GM19239 (cell line): ENCODE measurements at places on chromosomes 1 and 21.
A peak's percentile ranks its signal among the peaks of the same experiment; 100 is the strongest.

GRCh38 chr21:41751611-41752011, 15.2 kb downstream of the RIPK4 start:
- DNase-seq, result no peak

- DNase-seq, result peak; percentile 52
These were observed 594 bp downstream of the LUZP1 start for GRCh38 chr1:23168079-23168444.

GRCh38 chr1:214002060-214002459, 14.3 kb downstream of the PROX1 start:
- DNase-seq, result no peak

DNA sequence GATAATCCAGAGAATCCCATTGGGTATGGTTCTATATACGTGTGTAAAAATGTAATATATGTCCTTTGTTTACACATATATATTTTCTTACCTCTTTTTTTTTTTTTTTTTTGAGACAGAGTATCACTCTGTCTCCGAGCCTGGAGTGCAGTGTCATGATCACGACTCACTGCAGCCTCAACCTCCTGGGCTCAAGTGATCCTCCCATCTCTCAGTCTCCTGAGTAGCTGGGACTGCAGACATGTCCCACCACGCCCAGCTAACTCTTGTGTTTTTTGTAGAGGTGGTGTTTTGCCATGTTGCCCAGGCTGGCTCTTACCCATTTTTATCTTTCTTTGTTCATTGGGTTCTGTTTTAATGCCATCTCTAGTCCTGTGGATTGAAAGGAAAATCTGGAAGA, 59.5 kb downstream of the ZBTB17 start:
- no peak for DNase-seq

DNA sequence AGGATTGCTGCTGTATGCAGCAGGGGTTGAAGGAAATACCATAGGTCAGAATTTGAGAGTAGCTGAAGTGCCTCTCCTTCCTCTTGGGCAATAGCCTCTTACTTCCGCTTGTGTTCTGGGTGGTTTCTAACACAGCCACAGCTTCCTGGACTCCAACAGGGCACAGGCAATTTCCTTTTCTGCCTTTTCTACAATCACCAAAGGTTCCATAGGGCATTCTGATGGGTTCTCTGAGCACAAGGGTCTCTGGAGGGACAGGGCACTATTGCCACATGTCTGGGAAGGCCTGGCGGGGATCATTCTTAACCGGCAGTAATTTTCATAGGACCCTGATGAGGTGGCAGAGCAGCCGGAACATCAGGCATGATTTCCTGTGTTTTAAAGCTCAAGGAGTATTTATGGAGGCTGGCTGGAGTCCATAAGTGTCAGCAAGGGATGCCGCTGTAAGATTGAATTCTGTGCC, 5.5 kb upstream of the AGTRAP start:
- peak; percentile 69 for DNase-seq

DNA sequence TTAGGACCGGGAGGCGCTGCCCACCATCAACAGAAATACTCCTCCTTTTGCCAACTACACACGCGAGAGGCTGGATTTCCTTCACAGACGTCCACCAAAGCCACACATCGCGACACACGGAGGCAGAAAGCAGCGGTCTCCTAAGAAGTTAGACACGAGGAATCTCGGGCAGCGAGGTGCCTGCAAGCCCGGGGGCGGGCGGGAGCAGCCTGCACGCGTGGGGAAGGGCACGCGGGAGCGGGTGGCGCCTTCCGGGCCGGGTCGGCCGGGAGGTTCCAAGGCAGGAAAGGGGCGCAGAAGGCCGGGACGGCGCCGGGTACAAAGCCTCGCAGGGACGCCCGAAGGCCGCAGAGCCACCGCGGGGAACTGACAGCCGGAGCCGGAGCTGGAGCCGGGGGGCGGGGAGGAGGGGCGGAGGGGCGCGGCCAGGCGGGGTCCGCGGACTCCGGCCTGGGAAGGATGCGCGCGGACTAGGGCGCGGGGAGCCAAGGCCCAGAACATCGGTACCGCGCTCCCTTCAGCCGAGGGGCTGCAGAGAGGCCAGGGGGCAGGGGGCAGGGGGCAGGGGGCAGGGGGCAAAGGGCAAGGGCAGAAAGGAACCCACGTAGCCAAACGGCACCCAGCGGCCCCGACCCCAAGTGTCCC, 722 bp downstream of the NPHP4 start:
- peak; percentile 60 for DNase-seq

DNA sequence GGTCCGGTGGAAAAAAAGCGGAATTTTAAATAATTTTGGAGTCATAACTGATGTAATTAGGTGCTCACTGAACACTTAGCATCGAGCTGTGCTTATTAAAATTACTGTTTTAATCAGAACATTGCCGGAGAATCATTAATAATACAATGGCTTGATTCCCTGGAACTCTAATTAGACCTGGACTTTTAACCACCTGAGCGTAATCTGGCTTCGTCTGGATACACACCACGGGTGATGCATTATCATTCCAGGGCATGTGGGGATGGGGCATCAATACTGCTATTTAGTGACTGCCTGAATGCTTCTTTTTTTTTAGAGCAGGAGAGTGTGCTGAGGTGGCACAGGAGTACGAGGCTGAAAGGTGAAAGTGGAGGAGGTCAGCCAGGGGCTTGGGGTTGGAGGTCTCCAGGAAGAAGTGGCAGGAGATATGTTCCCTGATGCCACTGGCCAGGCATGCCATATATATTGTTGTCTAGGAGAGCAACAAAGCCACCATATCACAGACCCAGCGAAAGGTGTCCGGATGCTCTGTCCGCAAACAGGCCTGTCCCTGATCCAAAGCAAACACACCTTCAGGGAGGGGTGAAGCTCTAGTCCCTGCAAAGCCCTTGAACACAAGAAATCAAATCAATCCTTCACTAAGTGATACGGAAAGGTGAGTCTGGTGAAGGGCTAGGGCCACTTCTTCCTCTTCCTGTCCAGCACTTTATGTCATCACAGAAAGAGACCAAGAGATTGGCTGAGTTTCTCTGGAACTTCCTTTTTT, 125.2 kb downstream of the PLXNA2 start:
- DNase-seq, result no peak

- DNase-seq, result no peak
These were observed 79.4 kb downstream of the RRAGC start for GRCh38 chr1:38780133-38780532.

- no peak for DNase-seq
These were observed 98.7 kb upstream of the USP24 start for GRCh38 chr1:55313903-55314302.

DNA sequence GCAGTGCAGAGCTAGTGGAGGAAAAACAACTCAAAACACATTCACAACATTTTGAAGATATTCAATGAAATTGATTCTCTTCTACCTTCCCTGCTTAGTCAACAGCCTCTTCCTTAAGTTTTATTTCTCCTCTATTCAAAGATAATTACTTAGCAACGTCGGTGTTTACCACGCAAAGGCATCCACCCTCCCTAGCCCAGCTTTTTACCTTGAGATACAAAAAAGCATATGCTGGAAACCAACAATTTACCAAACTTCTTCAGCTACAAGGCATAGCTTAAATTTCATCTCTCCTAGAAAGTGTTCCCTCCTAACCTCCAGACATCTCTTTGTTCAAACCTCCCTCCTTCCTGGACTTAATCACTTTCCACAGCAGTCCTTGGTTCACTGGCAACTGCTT, 102.8 kb upstream of the SOD1 start:
- no peak for DNase-seq

- no peak for DNase-seq
These were observed 23.2 kb downstream of the INSL5 start for GRCh38 chr1:66777831-66778230.

- DNase-seq, result no peak
These were observed 10.7 kb downstream of the SPEN start for GRCh38 chr1:15858069-15858670.

GRCh38 chr1:33332357-33332789, 11.5 kb upstream of the A3GALT2 start:
- no peak for DNase-seq

GRCh38 chr1:96557336-96557735, 164.2 kb upstream of the PTBP2 start:
- no peak for DNase-seq

DNA sequence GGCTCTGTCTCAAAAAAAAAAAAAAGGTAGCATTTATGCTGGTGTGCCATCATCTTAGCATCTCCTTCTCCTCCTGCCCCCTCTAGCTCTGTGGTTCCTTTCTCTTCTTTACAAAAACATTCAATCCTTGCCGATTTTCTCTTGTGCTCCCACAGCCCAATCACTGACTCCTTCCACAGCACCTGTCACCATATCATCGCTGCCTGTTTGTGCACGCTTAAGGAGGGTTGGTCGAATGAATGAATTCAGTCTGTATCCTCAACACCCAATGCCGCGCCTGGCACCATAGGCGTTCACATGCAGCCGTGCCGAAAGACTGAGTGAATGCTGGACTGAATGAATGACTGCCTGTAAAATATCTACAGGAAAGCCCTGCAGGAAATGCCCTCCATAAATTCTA, 7.9 kb downstream of the RNU5D-1 start:
- DNase-seq, result no peak

GRCh38 chr1:235495551-235495950, 8.7 kb downstream of the B3GALNT2 start:
- no peak for DNase-seq

DNA sequence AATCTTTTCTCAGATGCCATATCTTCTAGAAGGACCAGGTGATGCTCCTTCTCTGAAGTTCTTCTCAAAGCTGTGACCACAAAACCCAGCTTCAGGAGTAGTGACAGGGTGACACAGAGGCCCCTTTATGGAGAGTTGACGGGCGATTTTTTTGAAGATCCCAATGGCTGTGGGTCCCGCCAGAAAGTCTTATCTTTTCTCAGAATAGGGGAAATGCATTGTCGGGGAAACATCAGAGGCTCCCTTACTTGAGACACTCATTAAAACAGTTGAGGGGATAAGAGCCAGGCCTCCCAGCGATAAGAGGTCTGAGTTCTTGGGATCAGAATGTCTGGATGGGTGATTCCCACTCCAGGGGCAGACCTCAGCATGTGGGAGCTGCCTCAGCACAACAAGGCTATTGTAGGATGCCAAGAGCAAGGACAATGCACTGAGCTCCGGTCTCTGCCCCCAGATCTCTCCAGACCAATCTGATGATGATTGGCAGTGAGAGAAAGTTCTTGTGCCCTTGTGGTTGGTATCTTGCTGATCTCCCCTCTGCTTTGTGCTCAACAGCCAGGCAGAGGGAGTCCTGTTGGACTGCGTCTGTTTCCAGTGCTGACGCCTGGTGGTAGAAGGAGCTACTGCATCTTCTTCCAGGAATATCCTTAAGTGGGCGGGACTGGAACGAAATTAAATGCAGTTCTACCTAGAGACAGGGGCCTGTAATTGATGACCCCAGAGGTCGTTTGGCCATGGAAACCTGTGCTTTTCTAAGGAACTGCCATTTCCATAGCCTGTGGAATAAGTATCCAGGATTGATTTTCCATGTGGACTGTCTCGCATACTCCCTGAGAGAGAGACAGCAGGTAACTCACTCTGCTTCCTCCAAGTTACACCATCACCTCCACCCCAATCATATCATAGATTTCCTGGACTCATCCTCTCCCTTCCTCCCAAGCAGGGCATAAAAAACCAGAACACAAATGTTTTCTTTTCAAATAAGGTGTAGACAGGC, 6.8 kb upstream of the ACKR1 start:
- DNase-seq, result peak; percentile 43

DNA sequence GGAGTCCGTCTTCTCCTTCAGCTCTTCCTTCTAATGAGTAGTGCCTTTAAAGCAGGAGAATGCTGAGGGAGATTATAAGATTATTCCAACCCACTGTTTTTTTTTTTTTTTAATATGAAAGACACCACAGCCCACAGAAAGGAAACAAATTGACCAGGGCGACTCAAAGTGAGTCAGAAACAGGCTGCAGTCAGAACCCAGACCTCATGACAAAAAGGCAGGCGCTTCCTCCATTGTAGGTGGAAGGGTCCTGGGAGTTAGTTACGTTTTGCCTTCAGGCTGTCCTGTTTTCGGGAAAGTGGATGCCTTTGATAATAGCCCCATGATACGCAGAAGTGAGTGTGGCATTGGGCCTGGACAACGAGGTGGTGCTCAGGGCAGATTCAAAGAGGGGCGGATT, 21.0 kb downstream of the PLXNA2 start:
- no peak for DNase-seq

- DNase-seq, result no peak
These were observed 58.3 kb upstream of the DSCAM start for GRCh38 chr21:40905251-40905650.

DNA sequence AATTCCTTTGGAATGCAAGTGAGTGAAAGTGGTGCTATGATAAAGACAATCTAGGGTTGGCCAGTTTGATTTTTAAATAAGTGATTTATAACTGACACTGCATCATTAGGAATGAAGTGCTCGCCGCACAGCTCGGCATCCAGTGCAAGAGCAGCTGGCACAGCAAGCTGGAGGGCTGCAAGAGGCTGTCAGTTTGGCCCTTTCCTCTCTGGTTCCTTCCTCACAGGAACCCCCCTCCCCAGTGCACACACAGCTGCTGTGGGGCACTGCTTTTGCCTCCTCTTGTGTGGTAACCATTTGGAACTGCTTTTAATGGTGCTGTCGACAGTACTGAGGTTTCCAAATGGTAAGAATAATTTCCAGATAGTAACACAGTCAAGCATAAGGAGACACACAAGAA, 10.4 kb upstream of the BCAR3 start:
- DNase-seq, result no peak

DNA sequence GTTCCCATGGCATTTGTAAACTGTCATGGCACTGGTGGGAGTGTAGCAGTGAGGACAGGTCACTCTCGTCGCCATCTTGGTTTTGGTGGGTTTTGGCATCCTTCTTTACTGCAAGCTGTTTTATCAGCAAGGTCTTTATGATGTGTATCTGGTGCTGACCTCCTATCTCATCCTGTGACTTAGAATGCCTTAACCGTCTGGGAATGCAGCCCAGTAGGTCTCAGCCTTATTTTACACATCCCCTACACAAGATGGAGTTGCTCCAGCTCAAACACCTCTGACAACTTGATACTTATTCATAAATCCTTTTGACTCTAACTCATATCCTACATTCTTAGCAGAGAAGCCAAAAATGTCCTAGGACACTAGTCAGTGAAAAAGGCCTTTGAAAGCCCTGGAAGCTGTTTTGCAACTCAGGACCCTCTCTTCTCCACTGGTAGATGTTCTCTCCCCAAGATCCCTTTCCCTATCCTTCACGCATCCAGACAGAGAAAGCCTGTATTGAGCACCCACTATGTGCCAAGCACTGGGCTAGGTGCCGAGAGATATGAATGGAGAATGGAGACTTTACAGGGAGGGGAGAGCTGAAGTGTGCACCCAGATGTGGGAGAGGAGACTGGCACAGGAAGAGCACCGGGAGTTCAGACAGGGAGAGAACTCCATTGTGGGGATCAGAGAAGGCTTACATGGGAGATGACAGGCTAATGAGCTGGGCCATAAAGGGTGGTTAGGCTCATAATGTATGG, 6.7 kb upstream of the CSRP1 start:
- no peak for DNase-seq

DNA sequence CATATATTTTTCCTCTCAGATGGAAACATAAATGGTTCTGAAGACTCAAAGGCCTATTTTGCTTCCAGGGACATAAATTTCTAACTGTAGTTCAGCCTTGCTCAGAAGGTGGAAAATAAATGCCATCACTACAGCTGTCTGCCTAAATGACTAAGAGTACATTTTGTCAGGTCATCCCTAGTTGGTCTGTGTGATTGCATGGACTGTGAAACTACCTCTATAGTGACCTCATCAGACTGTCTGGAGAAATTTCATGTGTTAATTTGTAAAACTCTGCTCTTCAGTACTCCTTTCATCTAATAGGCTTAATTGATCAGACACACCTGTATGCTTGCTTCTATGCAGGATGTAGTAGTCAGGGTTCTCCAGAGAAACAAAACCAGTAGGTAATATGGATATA, 886.9 kb downstream of the AMY1C start:
- no peak for DNase-seq

- DNase-seq, result peak; percentile 24
These were observed 2.0 kb downstream of the GLUL start for GRCh38 chr1:182389619-182390047.

GRCh38 chr1:213714645-213715044, 273.1 kb upstream of the PROX1 start:
- no peak for DNase-seq
